Stimulated activated CD4-positive, alpha-beta T cell treated with anti-CD3 and anti-CD28 coated beads, Interleukin-1b, Interleukin-23, amount 100 ng/mL, for 24 hours (primary cell): ENCODE measurements at places on chromosomes 11 and 22.

GRCh38 chr22:33321466-33321865 is 263.3 kb upstream of the SYN3 start:
- no peak for DNase-seq

DNA sequence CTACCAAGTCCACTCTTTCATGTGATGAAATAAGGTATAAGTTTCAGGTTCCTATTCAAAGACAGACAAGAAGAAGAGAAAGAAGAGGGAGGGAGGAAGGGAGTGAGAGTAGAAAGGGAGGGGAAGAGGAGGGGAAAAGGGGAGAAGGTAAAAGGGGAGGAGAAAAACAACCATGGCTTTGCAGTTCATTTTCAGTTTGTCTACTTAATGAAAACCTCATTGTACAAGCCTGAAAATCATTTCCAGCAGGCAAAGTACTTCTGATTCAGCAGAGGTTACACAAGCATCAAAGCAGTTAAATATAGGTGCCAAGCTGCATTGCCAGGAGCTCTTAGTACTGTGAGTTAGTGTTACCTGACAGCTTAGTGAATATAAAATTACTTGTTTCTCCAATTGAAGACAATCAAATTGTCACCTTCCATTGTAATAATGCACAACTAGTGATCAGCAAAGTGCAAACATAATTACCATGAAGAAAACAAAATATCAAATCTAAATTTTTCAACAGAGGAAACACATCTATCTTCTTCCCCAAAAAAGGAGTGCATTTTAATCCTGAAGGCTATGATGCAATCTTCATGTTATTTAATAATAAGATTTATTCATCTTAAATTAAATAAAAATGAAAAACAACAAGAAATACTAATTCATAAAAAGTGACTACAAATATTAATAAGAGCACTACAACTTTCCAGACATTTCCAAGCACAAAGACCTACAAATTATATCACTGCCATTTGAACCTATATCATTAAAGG is 8.2 kb downstream of the SOX6 start:
- DNase-seq, result no peak

DNA sequence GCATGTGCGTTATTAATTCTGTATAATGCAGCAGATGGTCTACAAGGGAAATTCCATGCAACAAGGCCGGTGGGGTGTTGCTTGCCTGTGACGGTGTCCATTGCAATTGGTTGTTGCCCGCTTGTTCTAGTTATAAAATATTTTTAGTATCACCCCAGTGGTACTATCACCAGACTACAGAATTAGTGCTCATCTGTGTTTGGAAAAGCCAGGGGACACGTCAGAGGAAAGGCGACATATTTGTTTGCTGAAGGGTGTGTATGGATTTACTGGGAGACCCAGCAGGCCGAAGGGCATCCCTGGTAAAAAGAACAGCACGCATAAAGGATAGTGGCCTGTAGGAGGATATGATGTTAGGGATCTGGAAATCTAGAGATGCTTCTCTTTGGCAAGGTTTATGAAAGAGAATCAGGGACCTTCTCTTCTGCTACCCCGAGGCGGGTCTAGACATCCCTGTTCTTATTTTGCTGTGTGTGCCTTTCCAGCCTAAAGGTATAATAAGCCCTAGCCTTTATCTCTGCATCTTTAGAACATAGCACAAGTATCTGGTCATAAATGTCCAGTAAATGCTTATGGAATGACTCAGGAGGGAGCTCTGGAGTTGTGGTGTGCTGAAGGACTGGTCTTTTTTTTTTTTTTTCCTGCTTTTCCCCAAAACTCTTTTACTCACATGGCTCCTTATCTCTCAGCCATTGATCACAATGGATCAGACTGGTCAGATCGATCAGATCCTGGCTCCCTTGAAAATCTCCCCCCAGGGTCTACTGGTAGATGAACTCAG is 90.9 kb downstream of the LDLRAD3 start:
- DNase-seq, result no peak

- no peak for DNase-seq
These were observed 143.0 kb upstream of the SORL1-AS1 start for GRCh38 chr11:121595717-121596161.

DNA sequence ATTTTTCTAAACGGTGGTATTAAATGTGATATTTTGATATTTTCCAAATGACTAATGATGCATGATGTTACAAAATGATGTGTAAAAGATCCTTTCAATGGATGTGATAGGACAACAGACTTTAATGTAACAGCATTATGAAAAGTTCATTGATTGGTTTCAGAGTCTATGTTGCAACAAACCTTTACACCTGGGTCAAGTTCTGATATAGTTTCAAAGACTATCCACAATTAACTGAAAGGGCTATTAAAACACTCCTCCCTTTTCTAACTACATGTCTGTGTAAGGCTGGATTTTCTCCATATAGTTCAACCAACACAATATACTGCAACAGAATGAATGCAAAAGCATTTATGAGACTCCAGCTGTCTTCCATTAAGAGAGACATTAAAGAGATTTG is 35.7 kb downstream of the SMCO4 start:
- no peak for DNase-seq

DNA sequence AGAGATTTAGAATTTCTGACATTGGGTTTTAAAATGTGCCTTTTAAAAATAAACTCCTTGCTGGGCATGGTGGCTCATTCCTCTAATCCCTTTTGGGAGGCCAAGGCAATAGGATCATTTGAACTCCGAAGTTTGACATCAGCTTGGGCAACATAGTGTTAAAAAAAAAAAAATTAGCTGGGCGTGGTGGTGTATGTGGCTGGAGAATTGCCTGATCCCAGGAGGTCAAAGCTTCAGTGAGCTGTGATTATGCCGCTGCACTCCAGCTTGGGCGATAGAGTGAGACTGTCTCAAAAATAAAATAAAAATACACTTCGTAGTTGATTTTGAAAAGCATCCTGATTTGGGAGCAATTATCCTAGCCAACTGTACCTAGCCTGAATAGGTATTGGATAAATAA is 3.4 kb upstream of the APLP2 start:
- DNase-seq, result no peak

- no peak for DNase-seq
These were observed 98.5 kb downstream of the PDE2A start for GRCh38 chr11:72575533-72576242.

DNA sequence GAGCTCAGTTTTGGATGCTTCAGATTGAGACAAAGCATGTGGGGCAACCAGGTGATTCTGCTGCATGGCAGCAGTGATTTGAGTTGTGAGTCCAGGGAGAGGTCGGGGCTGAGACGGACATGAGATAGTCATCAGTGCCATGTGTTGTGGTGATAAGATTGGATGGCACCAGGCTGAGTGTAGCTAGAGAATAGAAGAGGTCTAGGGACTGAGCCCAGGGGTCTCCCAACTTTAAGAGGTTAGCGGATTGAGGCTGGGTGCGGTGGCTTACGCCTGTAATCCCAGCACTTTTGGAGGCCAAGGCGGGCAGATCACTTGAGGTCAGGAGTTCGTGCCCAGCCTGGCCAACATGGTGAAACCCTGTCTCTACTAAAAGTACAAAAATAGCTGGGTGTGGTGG is 6.3 kb upstream of the CTSD start:
- no peak for DNase-seq

GRCh38 chr11:57588046-57588710 is 9.3 kb upstream of the SERPING1 start:
- no peak for DNase-seq

GRCh38 chr11:118980191-118980881 is 8.8 kb downstream of the FOXR1 start:
- DNase-seq, result no peak

GRCh38 chr11:13772223-13773046 is 104.0 kb downstream of the FAR1 start:
- DNase-seq, result no peak
